Adrenal gland (tissue), 19 donors: ENCODE measurements at places on chromosomes 3 and 15. TPM values are rescaled to one million over a fixed set of nuclear protein-coding genes. Genes with fewer than 3 reads are reported as not detected.

Gene GOLGA6L2
- total RNA-seq, result not detected

Gene LTF
- total RNA-seq, result 2.1 TPM

Gene METTL6
- total RNA-seq, result 14.6 TPM

Gene ZNF860
- 0.55 TPM for total RNA-seq
